ENCODE measurements at places on chromosomes 7 and 10. TPM values are rescaled to one million over a fixed set of nuclear protein-coding genes. Genes with fewer than 3 reads are reported as not detected.

The MYO1G gene
- polyA plus RNA-seq, result 119 TPM

GRCh38 chr10:56856569-56856968 is 495.5 kb upstream of the ZWINT start:
- DNase-seq, result no peak

- DNase-seq, result no peak
Measured at GRCh38 chr7:50199824-50200223, 104.7 kb upstream of the IKZF1 start.

- DNase-seq, result no peak
Measured at GRCh38 chr7:103632972-103633371, 187.0 kb upstream of the SLC26A5 start.

DNA sequence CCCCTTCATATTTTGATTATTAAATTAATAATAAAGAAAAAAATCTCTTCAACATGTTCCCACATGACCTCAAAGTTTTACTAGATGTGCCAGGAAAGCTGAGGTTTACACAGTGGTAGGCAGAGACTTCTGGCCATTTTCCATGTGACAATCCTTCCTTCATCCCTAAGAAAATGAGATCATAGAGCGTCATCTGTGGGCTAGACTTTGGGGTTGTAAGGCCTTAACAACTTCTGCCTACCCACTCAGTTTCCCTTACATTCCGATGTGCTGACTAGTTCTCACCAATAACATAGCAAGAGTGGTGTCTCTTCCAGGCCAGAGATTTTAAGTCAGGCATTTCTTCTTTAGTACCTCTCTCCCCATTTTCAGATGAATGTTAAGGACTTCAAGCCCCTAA is 171.1 kb upstream of the PHF14 start:
- no peak for DNase-seq

- DNase-seq, result no peak
Measured at GRCh38 chr7:561631-562373, 42.2 kb upstream of the PDGFA start.

The PPA1 gene
- 30.9 TPM for polyA plus RNA-seq

GRCh38 chr7:22675421-22675820 is 51.6 kb upstream of the IL6 start:
- peak; percentile 43 for DNase-seq

GRCh38 chr10:121696854-121697253 is 98.6 kb upstream of the FGFR2 start:
- no peak for DNase-seq

The GLUD1 gene
- 63.6 TPM for polyA plus RNA-seq

GRCh38 chr7:5528815-5529442 is 105.3 kb upstream of the TNRC18 start:
- DNase-seq, result no peak

DNA sequence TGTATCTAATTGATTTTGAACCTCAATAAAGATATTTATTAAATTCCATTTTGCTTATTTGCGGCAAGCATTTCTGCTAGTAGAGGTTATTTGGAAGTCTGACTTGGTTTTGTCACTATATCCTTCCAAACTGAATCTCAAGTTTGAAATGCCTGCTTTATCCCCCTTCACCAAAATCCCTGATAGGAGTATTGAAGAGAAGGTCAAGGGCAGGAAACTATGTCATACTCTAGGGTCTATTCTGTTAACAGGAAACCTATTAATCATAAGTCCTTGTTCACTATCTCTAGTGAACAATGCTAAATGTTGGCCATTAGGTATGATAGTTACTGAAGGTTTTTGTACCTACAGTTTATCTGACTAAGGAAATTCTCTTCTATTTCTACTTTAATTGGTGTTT is 11.5 kb downstream of the GNAT3 start:
- no peak for DNase-seq

DNA sequence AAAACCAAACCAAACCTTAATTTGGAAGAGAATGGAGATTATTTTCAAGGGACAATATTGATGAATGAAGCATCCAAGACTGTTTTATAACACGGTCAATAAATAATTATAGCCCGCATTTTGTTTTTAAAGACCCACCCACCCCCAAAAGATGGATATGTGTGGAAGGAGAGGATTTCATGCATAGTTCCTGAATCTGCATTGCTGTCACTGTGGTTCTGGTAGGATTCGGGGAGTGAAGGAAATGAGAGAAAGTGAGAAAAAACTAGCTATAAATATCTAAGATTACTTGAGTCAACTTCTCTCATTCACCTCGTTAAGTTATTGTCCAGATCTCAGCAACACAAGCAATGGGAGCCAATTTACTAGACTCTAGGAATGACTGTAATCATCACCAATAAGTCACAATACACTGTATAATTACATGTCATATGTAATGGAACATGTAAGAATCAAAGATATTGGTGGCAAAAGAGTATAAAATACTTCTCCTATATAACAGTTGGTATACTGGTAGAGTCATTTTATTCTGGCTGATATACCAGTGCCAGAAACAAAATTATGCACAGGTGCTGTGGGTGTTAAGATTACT is 30.2 kb downstream of the NAMPT start:
- no peak for DNase-seq

GRCh38 chr7:22853674-22854157 is 31.1 kb upstream of the TOMM7 start:
- DNase-seq, result peak; percentile 17

DNA sequence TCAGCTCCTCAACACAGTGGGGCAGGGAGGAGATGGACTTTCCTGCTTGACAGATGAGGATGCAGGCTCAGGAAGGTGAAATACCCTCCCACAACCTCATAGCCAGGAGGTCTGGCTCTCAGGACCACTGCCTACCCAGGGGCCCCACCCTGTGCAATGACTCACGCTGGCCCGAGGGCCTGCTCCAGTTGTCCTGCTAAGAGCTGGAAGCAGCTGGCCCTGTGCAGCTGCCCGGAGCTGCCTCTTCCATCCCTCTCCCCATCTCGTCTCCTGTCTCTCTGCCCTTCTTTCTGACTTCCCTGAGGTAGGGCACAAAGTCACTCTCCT is 123.9 kb downstream of the ZMIZ1 start:
- DNase-seq, result no peak

The SH2B2 gene
- polyA plus RNA-seq, result 4.7 TPM

GRCh38 chr7:108181073-108181985 is 51.2 kb upstream of the LAMB4 start:
- peak; percentile 30 for DNase-seq

GRCh38 chr10:133156674-133157579 is 3.1 kb upstream of the KNDC1 start:
- no peak for DNase-seq

The ASB10 gene
- polyA plus RNA-seq, result not detected

The NYAP1 gene
- not detected for polyA plus RNA-seq
